ENCODE measurements at places on chromosomes 6 and 20. TPM values are rescaled to one million over a fixed set of nuclear protein-coding genes. Genes with fewer than 3 reads are reported as not detected.

GRCh38 chr6:84453499-84453898 is 226.1 kb upstream of the CEP162 start:
- DNase-seq, result no peak

- no peak for DNase-seq
Measured at GRCh38 chr20:23094927-23095326, 8.8 kb upstream of the CD93 start.

GRCh38 chr20:34773726-34774125 is 51.7 kb downstream of the NCOA6 start:
- no peak for DNase-seq

C6orf132 gene
- total RNA-seq, result under 0.01 TPM

FNDC11 gene
- 6.1 TPM for total RNA-seq

APCDD1L gene
- not detected for total RNA-seq

DNA sequence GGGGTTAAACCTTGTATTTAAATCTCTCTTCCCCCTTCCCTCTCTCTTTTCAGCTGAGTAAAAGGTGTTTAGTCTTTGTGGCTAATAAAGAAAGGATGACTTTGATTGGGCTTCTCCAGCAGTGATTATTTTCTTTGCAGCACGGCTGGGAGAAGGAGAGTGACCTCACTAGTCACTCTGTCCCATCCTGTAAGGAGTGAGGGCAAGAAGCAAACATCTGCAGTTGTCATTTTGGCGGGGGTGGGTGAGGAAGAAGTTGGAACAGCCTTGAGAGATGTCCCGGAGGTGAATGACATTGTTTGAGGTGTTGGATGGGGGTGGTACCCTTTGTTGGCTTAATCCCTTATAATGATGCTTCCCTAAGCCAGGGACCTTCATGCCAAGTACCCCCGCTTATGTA is 223.6 kb downstream of the EYA2 start:
- DNase-seq, result no peak

DNA sequence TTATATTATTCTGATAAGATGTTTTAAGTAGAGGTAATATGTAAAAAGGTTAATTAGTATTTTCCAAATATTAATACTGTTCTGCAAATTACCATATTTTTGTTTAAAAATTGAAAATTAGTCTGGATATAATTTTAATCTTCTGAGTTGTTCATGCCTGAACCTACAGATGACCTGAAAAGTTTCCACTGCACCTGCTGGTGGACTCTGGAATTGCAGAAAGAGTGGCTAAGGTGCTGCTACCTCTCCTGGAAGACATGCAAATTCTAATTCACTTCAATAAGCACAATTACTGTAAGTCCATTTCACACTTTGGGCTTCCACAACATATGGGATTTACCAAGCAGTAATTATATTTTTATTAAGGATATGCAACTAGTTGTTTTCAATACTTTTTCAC is 77.7 kb upstream of the OLIG3 start:
- no peak for DNase-seq
